Foreskin fibroblast (primary cell): ENCODE measurements at places on chromosomes 2 and 18.

DNA sequence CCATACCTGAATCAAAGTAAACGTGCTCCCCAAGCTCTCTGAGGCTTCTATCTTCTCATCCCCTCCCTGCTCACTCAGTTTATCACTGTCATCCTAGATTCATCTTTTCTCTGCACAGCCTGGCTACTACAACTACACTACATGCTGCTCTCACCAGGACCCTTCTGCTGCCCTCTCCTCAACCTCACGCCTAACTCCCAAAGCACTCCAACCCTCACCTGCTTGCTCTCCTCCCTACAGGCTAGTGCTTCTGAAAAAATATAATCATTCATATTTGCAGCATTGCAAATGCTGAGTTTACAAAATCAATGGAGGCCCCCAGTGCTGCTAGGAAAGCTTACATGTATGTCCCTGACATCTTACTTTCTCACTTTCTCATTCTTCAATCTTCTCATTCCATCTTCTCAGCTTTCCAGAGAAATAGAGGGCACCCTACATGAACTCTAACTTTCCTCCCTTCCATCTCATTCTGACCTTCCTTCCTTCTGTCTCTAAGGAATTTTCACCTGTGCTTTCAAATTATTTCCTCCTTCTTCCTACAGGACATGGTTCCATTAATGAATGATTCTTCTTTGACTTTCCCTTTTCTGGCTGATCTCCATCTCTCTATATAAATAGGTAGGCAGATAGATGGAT, 36.3 kb downstream of the EVA1A start:
- DNase-seq: no peak

DNA sequence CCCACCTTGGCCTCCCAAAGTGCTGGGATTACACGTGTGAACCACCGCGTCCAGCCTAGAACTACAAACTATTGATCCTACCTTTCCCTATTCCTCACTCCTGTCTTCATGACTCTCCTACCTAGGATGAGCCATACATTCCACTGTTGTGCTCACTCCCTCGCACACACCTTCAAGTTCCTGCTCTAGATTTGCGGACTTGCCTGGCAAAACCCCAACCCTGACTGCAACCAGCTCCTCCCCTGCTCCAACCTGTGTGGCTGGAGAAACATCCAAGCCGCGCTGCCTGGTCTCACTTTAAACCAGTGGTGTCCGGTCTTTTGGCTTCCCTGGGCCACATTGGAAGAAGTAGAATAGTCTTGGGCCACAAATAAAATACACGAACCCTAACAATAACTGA, 5.0 kb upstream of the DNPEP start:
- DNase-seq: no peak

- peak; percentile 85 for DNase-seq
Measured at GRCh38 chr2:69013142-69013839, at the start of gene ANTXR1. Gene ANTXR1 (plus strand): TSS chr2:69013179. CDS start chr2:69013500, 321 bp downstream.

- no peak for DNase-seq
Measured at GRCh38 chr2:7017671-7018281, 100.6 kb downstream of the RNF144A start.

DNA sequence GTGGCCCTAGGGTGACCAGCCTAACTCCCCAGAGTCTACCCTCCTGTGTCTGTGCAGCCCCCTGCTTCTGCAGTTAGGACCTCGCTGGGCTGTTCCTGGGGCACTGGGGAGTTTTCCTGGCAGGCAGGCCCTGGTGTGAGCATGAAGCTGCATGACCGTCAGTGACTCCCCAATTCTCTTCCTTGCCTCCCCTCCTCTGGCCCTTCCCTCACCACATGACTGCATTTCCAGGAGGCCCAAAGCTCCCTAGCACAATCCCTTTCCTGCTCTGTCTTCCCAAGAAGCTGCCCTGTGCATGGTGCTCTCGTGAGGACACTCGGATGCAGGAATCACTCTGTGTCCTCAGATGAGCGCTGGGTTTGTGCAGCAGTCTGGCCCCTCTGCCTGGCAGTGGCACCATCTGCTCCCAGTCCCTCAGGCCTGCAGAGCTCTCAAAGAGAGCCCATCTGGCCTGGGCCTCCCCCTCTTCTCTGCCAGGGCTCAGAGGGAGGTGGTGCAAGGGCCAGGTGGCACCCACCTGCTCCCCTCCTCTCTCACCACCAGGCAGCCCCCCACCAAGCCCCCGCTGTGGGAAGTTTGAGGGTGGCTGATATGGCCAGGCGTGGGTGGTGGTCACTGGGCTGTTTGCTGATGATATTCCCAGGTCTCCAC, 125.6 kb upstream of the HS6ST1 start:
- no peak for DNase-seq

GRCh38 chr2:129008055-129008880, 689.6 kb upstream of the HS6ST1 start:
- DNase-seq: no peak

- DNase-seq: no peak
Measured at GRCh38 chr2:191302459-191303139, 57.4 kb downstream of the MYO1B start.

DNA sequence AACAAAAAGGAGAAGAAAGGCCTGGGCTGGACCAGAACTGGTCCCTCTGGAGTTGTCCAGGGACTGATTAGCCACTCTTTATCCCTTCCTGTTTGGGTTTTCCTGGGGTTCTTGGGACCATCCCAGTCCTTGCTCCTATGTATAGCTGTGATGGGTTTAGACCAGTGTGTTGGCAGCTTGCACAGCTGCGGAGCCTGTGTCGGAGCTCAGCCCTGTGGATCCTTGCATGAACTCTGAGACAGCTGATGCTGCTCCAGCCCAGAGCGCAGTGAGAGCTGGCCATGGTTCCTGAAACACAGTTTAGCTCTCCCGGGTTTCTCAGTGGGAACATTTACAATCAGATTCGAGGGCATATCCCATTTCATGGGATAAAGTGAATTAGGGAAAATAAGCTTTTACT, 16.9 kb downstream of the IMPA2 start:
- DNase-seq: no peak

GRCh38 chr2:30301551-30301950, 70.2 kb downstream of the LBH start:
- no peak for DNase-seq

- DNase-seq: no peak
Measured at GRCh38 chr18:33600846-33601245, 22.8 kb downstream of the ASXL3 start.

GRCh38 chr18:25072205-25072604, 279.8 kb downstream of the ZNF521 start:
- DNase-seq: no peak
